Muscle of leg (tissue), 16 donors: ENCODE measurements at places on chromosomes 1 and 21. TPM values are rescaled to one million over a fixed set of nuclear protein-coding genes. Genes with fewer than 3 reads are reported as not detected.

UAP1 gene
- total RNA-seq: 42.2 TPM

CFHR4 gene
- not detected for total RNA-seq

PROX1 gene
- total RNA-seq: 6.9 TPM

B4GALT3 gene
- total RNA-seq: 16.7 TPM

SHE gene
- total RNA-seq: 8.2 TPM
